Naive thymus-derived CD4-positive, alpha-beta T cell (primary cell): ENCODE measurements at places on chromosomes 4 and X. TPM values are rescaled to one million over a fixed set of nuclear protein-coding genes. Genes with fewer than 3 reads are reported as not detected.
A peak's percentile ranks its signal among the peaks of the same experiment; 100 is the strongest.

GRCh38 chrX:129642641-129643040 lies 12.1 kb downstream of the APLN start:
- DNase-seq = no peak

- DNase-seq = no peak
These were observed 118.3 kb downstream of the DNAAF6 start for GRCh38 chrX:107324493-107325310.

- no peak for DNase-seq
These were observed 7.2 kb downstream of the IRAK1 start for GRCh38 chrX:154012336-154012991.

DNA sequence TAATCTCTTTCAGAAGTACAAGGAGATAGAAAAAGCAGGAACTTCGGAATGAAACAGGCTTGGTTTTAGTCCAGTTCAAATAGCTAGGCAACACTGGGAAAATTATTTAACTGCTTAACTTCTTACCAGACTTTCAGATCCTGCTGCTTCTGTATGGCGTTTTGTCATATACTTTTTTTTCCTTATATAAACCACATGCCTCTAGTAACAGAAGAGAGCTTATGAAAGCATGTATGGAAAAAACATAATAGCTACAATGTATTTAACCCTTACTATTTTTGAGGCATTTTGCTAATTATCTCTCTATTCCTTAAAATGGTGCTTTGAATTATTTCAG lies 439.6 kb downstream of the INPP4B start:
- DNase-seq = no peak

DNA sequence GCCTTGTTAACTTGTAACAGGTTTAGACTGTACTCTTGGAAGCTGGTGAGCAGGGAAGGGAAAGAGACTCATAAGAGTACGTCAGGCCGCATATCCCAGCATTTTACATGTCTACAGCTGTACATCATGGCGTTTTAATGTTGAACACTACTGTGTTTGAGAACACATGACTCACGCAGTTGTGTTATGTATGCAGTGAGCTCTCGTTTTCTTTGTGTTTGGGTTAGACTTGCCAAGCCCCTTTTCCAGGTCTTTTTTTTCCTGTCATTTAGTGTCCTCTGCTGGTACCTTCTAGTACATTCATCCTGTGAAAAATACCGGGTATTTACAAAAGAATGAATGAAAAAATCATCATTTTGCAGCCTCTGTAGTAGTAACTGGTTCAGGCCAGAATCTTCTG lies 35.3 kb downstream of the SMS start:
- DNase-seq = no peak

Gene L1CAM
- 0.81 TPM for total RNA-seq

DNA sequence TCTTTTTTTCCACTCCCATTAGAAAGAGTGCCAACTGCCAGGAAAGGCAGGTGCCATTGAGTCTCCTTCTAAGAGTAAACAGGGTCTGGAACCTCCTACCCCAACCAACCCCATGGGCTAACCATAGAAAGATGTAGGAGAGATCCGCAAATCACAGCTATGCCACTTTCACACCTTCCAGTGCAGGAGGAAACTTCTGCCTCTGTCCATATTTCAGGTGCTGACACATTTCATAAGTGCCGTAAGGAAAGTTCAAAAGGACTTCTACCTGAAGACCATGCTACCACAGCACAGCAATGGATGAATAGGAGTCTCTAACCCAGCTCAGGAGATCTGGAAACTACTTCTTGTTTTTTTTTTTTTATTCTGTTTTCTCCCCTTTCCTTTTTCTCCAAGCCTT lies 145.8 kb downstream of the FBXO8 start:
- DNase-seq = no peak

Gene WWC2
- 9.9 TPM for total RNA-seq

Gene TRIM75
- not detected for total RNA-seq

GRCh38 chrX:48918643-48919340 lies at the start of gene PIM2:
Gene PIM2 (minus strand): TSS chrX:48919024. CDS start chrX:48918834, 190 bp downstream.
- peak; percentile 94 for DNase-seq

- no peak for DNase-seq
These were observed 1.4 kb downstream of the MID1 start for GRCh38 chrX:10618961-10619360.

GRCh38 chr4:135256111-135256510 lies 1054.5 kb upstream of the PABPC4L start:
- no peak for DNase-seq

DNA sequence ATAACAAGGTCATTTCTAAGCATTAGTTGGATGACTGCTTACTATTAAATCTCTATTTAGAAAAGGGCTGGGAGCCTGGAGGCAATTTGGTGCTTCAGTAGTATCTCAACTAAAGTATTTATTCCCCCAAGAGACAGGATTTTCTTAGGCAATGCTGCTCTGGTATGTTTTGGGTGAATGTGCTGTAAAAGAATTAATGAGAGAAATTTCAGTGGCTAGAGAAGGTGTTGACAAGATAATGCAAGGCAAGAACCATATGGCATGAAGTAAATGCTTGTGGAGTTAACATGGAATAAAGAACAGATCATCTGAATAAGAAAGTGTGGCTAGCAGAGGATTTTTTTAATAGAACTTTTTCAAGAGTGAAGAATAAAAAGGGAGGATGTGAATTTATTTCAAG lies 3.9 kb downstream of the CYP2U1 start:
- DNase-seq = no peak

Gene GTPBP6
- 92.8 TPM for total RNA-seq

- no peak for DNase-seq
These were observed 15.2 kb downstream of the SH3D19 start for GRCh38 chr4:151310124-151310728.

Gene FAM193A
- 45.9 TPM for total RNA-seq

Gene IL13RA1
- 0.65 TPM for total RNA-seq

Gene MAGEB10
- not detected for total RNA-seq

Gene XPNPEP2
- 0.66 and 0.82 TPM in 2 replicates for total RNA-seq

GRCh38 chr4:121253961-121254360 lies 89.8 kb upstream of the TNIP3 start:
- DNase-seq = no peak

Gene FAM53A
- total RNA-seq = 2.6 TPM

Gene NEIL3
- total RNA-seq = 2.4 TPM

DNA sequence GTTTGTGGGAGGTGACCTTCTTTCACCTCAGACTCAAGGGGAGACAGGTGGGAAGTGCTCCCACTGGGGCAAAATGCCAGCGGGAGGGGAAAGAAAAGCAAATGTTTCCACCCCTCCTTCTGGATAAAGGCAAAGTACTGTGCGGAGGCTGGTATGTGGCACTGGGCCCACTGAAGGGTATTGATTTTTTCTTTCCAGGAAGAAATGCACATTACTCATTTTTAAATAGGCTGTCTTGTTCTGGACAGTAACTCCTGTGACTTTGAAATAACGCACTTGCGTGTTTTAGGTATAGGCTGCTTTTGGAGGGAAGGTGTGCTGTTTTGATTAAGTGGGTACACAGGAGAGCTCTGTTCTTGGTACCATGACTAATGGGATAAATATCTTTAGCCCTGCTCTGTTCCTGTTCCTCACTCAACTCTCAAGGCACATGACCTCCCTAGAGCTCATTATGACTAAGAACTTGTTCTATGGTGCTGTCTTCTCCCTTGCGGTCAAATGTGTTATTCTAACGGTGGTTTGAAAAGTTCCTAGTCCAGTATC lies 40.7 kb upstream of the MBTPS2 start:
- DNase-seq = no peak

Gene PNMA5
- total RNA-seq = not detected

DNA sequence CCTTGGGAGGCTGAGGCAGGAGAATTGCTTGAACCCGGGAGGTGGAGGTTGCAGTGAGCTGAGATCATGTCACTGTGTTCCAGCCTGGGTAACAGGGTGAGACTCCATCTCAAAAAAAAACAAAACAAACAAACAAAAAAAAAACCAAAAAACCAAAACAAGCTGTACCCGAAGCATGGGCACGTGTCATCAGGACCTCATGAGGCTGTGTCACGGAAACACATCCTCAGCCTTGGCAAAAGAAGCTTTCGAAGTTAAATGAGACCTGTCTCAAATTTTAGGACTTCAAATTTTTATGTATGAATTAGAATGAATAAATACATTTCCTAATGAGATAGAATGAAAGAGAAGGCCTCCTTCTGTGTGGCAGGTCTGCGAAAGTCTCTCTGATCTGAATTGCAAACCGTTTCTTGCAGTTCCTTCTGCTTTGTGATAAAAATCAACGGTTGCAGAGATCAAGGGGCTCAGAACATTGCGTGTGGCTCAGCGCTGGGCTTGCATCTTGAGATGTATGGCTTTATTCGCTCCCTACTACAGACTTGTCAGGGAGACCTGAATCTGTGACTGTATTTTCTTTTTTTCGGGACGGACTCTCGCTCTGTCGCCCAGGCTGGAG lies 19.5 kb upstream of the CRLF2 start:
- DNase-seq = peak; percentile 56

DNA sequence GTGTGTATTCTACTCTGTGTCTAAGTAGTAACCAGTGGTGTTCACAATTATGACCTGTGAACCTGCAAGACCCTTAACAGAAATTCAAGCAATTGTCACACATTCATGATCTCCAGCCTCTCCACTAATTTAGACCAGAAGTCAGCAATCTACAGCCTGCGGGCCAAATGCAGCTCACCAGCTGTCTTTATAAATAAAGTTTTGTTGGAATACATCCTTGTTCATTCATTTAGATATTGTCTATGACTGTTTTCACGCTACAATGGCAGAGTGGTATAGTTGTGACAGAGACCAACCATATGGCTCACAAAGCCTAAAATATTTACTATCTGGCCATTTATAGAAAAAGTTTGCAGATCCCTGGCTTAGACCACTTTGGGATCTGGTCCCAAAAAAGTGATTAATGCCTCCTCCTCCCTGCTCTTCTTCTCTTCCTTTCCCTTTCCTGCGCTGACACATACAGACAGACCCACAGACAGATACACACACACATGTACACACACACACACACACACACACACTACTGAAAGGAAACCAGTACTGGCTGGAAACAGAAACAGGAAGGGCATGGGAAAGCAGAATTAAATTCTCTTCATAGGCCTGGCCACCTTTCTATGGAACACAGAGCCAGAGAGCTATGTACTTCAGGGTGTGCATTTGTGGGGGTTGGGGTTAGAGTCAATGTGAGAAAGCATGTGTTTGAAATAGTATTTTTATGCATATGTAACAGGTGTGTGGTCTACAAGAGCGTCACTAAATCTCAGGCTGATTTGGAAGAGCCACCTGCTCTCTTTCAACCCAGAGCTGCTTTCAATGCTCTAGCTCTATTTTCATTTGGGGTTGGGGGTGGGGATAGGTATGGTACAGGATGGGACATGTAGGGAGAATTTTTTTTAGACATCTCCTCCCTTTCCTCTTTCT lies 49.7 kb upstream of the TMEM164 start:
- no peak for DNase-seq

Gene PIN4
- 11.6 TPM for total RNA-seq
